ENCODE measurements at places on chromosomes 16 and 17.
A peak's percentile ranks its signal among the peaks of the same experiment; 100 is the strongest.

GRCh38 chr16:68270353-68270752 lies 6.0 kb downstream of the SLC7A6 start:
- DNase-seq, result no peak

DNA sequence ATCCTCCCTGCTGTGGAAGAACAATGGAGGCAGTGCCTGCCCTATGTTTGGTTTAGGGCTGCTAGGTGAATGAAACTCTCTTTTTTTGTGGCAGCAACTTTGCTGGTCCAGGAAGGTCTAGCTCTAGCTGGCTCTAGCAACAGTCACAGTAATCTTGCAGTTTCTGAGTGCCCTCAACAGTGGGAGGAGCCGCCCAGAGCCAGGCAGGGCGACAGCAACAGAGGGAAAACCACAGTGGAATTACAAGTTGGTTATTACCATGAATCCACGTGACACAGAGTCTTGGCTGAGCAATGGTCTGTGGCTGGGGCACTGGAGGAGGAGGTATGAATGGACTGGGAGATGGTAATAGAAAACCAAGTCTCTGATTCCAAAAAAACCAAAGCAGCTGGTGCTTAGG lies 10.3 kb downstream of the HSPB9 start:
- no peak for DNase-seq

GRCh38 chr17:7403727-7403976 lies 245 bp downstream of the TMEM256 start:
- no peak for DNase-seq

DNA sequence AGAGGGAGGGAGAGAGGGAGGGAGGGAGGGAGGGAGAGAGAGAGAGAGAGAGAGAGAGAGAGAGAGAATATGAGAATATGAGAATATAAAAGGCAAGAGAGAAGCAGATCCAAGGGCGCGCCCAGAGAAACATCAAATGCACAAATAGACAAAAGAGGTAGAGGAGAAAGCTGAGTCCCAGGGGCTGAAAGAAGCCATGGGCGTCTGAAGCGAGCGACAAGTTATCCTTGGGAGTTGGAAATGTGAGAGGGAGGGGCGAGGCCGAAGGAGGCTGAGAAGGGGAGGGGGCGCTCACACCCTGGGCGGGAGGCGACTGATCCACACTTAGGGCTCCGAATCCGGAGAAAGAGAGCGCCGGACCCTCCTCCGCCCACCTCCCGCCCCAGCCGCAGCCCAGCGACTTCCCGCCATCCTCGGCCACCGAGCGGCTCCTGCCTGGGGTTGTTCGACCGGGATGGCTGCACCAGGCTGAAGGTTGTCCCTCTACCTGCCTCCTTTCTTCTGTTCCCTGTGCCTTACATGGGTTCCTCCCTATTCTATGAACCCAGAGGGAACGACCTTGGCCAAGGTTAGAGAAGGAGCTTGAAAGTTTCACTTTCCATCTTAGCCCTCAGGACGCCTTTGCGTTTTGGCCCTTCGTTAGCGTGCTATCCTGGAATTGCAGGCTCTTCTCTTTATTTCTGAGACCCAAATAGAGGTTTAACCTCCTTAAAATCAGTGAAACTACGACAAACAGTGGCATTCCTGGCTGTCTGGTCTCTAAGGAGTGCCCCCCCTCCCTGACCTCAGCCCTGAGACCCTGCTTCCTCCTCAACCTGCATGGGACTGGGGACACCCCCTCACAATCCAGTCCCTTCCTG lies 21.2 kb upstream of the HOXB9 start:
- DNase-seq, result no peak

- no peak for DNase-seq
Observed at GRCh38 chr16:29316761-29317183, 89.7 kb downstream of the NPIPB11 start.

DNA sequence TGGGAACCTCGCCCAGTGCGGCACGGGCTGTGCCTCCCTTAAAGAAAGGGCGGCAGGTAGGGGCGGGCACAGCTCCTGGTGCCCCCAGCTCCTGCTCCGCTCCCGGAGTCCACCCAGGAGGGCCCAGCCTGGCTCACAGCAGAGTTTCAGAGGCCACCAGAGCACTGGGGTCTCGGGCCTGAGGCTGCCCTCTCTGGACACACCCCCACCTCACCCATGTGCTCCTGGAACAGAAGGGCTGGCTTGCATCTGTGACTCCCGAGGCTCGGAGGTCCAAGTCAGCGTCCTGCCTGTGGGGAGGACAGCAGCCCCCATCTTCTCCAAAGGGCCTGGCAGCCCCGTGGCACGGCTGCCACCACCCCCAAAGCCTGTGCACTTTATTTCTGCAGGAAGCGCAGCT lies 62.7 kb downstream of the RBFOX3 start:
- no peak for DNase-seq

DNA sequence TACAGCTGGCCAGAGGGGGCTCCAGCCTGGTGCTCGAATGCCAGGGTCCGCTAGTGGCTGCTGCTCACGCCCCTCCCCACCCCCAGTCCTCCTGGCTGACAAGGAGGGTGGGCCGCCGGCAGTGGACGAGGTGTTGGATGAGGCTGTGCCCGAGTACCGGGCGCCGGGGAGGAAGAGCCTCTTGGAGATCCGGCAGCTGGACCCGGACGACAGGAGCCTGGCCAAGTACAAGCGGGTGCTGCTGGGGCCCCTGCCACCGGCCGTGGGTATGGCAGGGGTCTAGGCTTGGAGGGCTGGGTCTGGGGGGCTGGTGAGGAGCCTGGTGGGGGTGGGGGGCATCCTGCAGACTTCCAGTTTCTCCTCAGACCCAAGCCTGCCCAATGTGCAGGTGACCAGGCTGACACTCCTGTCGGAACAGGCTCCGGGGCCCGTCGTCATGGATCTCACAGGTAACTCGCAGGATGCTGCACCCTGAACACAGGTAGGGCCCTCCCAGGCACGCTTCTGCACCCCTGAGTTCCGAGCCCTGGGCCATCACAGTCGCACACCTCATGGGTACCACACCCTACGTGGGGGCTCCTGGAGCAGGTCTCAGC lies 1.2 kb upstream of the PDIA2 start:
- DNase-seq, result no peak

GRCh38 chr17:46809110-46809571 lies 9.4 kb downstream of the WNT3 start:
- DNase-seq, result no peak

DNA sequence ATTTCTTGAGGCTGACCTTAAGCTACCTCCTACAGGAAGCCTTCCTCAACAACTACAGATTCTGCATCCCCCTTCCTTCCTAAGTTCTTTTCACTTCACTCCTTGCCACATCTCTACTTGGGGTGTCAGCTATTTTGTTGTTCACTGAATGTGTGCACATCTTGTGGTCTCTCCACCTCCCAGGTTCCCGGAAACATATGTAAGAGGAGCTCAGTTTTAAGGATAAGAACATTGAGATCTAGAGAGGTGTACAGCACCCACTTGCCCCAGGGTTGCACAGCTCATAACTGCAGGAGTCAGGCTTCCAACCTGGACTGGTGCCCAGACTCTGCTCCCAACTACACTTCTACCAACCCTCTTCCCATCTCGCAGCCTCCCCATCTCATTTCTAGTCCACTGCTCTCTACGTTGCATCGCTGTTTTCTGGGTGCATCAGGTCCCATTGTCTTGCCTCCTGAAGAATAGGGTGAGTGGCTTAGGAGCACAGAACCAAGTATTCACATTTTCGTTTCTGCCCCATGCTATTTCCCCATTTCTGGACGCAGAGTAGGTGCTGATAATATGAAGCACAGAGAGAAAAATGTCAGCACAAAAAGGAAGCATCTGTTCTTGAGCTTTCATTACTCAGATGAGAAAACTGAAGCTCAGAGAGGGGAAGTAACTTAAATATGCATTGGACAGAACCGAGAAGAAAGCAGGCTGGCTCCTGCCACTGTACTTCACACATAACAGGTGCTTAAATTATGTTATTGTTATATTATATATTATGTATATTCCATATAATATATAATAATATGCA lies 292.0 kb upstream of the CCL2 start:
- no peak for DNase-seq

GRCh38 chr17:66900126-66901010 lies 64.1 kb upstream of the CACNG4 start:
- DNase-seq, result no peak

DNA sequence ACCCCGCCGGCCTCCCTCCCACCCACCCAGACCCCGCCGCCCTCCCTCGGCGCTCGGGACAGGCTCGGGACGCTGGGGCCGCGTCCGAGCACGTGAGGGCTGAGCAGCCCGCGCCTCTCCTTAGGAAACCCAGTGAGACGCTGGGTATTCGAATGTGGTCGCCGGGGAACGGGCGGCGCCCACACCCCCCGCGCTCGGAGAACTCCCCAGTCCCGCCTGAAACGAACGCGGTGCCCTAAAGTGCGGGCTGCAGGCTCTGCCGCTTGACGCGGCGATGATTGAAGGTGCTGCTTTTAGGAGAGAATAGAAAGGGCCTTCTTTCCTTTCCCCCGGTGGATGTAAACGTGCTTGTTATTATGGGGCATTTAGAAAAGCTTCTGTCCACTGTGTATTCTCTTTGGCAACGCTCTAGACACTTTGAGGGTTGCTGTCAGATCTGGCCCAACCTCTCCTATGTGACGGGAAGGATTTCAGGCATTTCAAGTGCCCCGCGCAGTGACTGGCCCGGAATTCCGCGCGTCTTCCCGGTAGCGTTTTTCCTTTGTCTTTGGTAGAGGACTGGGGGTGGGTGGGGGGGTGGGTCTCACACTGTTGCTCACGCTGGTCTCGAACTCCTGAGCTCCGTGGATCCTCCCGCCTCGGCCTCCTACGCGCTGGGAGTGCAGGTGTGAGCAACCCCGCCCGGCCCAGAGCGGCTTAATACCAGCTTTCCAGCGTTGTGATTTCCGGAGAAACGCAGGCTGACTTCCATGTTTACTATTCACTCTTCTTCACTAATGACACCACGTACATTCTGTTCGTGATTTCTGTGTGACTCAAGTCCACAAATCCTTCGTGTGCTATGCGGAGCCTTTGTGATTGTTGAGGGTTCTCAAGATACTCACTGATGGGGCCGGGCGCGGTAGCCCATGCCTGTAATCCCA lies 21.8 kb upstream of the FOXK2 start:
- DNase-seq, result no peak

DNA sequence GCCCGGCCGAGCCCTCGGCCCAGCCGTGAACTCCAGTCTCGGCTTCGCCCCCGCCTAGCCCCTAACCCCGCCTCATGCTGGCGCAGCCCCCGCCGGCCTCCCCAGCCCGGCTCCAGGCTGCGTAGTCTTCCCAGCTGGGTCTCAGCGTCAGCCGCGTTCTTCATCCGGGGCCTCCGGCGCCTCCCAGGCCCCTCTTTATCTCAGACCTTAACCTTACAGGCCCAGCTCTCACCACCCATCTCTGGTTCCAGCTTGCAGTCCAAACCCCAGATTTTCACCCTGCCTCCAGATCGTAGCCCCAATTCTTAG lies at the start of gene PROCA1:
TSS of gene PROCA1 (minus strand) at position 166 of the 309 bp plus-strand sequence. CDS start 228 bp downstream, outside the sequence.
- DNase-seq, result peak; percentile 28

DNA sequence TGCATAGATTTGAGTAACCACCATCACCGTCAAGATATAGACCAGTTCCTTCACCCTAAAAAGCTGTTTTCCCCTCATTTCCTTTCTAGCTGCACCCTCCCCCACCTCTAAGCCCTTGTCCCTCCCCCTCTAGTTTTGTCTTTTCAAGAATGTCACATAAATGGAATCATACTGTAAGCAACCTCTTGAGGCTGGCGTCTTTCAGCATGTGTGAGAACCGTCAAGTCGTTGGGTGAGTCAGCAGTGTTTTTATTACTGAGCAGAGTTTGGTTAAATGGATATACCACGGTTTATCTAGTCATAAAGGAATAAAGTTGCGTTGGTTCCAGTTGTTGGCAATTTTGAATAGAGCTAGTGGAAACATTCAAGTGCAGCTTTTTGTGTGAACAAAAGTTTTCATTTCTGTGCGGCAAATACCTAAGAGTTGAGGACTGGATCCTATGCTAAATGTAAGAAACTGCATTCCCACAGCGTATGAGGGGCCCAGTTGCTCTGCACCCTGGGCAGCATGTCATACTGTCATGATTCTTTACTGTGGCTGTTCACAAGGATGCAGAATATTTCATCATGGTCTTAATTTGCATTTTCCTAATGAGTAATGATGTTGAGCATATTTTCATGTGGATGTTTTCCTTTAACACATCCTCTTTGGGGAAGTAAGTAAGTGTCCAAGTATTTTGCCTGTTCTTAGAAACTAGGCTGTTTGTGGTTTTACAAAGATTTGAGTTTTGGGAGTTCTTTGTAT lies 264.3 kb downstream of the CPPED1 start:
- DNase-seq, result no peak

- DNase-seq, result no peak
Observed at GRCh38 chr17:17053446-17054379, 11.5 kb downstream of the MPRIP start.

GRCh38 chr16:1701216-1701878 lies 4.6 kb upstream of the MAPK8IP3 start:
- DNase-seq, result no peak

DNA sequence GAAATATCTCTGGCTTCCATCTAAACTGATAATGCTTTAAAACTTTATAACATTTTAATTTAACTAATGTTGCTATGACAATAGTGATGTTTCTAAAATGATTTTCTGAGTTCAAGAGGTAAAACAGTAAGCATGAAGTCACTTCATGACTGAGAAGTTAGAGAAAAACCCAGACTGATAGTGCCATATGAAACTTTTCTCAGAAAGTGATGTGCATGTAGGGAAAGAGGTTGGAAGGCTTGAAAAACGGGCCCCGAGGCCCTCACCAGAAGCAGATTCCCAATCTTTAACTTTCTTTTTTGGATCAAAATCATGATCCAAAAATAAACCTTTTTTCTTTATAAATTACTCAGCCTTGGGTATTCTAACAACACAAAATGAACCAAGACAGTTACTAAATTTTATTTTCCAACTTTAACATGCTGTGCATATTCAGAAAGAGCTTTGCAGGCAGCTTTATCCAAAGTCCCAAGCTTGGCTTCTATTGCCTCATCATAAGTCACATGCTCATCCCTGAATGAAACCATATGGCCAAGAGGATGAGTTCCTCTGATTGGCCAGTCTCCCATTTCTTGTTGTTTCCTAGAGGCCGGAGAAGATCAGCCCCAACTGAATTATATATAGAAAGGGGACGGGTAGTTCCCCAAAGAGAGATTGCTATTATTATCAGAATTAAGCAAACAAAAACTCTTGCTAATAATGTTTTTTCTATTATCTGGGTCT lies 357.6 kb upstream of the SALL1 start:
- no peak for DNase-seq

GRCh38 chr17:2202302-2202995 lies 101.1 kb downstream of the SMG6 start:
- DNase-seq, result no peak

- no peak for DNase-seq
Observed at GRCh38 chr17:79382313-79382712, 228.5 kb downstream of the RBFOX3 start.

DNA sequence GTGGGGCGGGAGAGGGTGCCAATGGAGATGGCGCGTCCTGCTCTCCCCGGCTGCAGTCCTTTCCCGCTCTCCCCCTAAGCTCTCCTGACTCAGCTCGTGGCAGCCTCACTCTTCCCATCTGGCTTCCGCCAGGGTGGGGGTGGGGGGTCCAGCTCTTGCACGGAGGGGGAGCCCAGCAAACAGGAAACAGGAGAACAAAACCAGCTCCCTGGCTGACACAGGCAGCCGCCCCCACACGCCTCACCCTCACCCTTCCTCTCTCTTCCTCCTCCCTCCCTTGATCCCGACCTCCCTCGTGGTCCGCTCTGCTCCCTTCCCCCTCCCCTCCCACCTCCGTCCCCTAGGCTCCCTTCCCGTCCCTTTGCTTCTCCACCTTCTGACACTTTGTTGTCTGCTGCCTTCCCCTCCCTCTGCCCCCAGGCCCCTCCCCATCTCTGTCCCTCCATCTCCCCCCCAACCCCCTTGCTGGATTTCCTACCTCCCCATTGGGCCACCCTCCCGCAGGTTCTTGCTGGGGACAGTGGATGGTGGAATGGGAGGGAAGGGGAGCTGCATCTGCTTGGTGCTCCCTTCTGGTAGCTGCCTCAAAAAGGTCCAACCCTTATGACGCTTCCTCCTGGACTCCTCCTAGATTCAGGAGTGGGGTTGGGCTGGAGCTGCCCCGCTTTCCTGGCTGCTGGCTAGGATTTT lies 23.7 kb downstream of the ARHGAP23 start:
- DNase-seq, result no peak
